HuH-7.5 (cell line): ENCODE measurements at places on chromosomes 5 and 9.

GRCh38 chr5:57627661-57628060 is 145.1 kb upstream of the ACTBL2 start:
- no peak for DNase-seq

DNA sequence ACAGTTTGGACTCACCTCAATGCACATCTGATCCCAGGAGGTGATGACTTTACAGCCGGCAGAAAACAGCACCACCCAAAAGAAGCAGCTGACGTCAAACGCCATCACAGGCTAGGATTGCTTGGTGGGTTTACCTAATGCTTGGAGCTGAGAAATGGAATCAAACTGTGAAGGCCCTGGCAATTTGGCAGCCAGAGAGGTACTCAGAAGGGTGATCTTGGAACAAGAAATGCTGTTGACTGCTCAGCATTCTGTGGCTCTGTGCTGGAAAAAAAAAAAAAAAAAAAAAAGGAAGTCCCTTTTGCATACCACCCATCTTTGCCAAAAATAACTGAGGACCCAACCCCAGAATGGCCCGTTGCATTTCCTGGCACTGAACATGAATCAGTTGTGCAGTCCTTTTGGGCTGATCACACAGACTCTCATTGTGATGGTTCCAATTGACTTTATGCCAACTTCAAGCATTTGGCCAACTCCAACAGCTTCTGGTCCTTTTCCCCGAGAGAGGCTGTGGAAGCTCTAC is at the start of gene CD180:
Gene CD180 (minus strand): TSS at position 263 of the 523 bp plus-strand sequence. CDS start 158 bp downstream, at position 105.
- DNase-seq: no peak

GRCh38 chr5:14913096-14913495 is 41.5 kb upstream of the ANKH start:
- DNase-seq: no peak

DNA sequence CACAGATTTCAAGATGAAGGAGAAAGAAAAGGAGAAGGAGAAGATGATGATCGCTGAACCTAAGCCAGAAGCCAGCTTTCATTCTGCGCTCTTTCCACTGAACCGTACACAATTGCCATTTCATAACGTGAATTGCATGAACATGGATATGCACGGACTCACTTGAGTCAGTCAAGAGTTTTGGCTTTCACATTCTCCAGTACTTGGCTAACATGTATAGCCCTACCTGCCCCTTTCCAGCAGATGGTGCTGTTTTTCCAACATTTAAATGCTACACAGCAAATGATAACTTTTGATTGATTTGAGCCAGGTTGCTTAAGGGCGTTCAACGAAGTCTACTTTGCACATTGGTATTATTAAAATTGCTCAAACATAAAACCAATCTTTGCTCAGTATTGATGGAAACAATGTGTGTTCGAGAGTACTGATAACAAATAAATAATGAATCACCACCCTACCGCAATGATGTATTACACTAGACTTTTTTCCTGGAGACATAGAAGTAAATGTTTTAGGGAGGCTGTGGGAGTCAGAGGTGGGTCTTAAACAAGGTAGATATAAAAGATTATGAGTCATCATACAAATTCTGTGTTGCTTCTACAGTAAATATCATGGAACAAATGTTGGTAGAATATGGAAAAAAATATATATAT is 196.4 kb downstream of the TRPM3 start:
- DNase-seq: peak; percentile 11

DNA sequence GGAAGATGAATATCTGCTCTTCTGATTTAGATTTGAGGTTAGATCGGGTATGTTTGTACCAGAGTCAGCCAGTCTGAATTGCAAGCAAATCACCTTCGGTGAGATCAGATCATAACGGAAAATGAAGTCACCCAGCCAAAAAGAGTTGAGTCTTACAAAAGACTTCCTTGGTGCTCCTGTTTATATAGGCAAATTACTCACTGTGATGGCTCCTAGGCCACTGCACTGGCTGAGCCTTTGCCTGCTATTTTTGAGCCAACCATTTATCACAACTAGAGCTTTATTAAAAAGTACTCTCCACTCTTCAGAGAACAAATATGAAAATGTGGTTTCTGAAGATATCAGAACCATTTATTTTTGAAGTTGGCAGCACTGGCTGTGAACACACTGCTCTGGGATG is 277.7 kb upstream of the PCSK5 start:
- DNase-seq: no peak

DNA sequence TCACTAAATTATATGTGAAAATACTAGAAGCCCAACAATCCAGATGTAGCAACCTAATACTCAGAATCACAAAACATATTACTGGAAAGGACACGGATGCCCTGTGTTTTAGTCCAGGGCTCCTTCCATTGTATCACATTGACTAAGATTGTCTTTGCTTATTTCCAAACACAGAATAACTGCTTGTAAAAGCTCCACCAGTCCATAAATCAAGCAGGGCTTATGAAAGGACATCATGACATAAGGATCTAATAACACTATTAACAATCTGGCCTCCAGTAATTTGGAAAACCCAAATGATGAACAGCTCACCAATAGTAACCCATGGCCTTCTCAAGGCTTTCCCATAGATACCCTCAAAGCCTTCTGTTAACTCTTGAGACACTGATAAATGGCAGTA is 39.8 kb downstream of the WDR41 start:
- no peak for DNase-seq

DNA sequence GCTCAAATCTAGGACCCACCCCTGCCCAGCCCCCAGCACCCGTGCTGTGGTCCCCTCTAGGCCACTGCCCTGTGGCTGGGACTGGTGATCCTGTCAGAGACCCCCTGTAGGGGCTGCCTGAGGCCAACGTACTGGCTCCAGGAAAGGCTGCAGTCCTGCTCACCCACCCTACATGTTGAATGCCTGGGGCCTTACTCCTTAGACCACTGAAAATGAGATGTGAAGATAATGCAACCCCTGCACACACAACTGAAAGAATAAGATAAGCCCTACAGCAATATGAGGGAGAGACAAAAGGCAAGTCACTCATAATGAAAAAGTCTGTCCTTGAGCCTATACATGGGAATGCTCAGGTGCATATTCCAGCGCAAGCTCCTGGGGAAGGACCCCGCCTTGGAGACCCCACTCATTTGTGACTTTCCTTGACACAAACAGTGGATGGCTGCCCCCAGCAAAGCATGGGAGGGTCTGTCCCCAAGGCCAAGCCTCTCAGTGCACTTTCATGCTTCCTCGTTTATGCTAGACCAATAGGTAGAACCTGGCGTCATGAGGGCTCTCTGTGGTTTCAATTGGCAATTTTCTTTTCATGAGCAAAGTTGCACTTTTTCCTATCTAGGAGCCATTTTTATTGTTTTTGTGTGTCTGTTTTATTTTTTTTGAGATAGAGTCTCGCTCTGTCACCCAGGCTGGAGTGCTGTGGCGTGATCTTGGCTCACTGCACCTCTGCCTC is 12.5 kb upstream of the WNK2 start:
- no peak for DNase-seq

GRCh38 chr9:79667120-79667519 is 95.4 kb downstream of the TLE4 start:
- no peak for DNase-seq

- DNase-seq: no peak
Observed at GRCh38 chr5:60675286-60675685, 24.7 kb downstream of the DEPDC1B start.

- DNase-seq: no peak
Observed at GRCh38 chr9:129775448-129775798, 22.6 kb upstream of the PTGES start.

- no peak for DNase-seq
Observed at GRCh38 chr5:52693836-52694235, 93.9 kb upstream of the ITGA1 start.

DNA sequence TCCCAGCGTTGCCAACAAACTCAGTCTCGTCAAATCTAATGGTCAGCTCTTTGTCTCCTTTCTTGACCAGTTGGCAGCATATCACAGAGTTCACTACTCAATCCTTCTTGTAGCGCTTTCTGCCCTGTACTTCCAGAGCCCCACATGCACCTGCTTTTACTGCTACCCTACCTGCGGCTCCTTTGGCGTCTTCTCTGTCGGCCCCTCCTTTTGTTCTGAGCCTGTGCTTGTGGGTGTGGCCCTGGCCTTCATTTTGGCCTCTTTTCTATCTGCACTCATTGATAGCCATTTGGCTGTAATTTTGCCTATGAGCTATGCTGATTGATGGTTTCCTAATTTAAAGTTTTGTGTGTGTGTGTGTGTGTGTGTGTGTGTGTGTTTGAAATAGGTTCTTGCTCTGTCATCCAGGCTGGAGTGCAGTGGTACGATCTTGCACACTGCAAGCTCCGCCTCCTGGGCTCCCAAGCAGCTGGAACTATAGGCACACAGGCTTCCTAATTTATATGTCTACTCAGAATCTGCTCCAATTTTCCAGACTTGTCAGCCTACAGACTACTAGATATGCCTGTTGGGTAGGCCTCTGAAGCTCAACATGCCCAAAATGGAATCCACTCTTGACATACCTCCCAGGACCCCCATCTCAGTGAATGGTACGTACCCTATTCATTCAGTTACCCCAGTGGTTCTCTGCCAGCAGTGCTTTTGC is 32.3 kb downstream of the ARPC5L start:
- DNase-seq: no peak

DNA sequence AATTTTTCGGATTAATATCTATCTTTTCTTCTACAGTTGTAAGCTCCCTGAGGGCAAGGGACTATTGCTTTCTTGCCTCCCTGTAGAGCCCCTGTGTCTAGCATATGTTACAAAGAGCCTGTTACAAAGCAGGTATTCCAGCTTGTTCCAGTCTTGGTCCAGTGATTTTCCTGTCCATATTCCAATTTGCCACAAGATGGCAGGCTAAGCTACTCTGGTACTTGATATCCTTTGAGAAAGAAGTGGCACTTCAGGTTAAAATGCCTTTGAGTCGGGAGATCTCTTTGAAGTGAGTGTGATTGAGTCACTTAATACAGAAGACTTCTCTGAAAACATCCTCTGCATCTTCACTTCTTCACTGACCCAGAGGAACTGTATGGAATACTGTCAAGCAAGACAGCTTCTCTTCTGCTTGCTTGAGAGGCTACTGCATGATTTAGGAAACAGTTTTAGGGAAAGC is 24.5 kb downstream of the CAVIN4 start:
- DNase-seq: no peak

DNA sequence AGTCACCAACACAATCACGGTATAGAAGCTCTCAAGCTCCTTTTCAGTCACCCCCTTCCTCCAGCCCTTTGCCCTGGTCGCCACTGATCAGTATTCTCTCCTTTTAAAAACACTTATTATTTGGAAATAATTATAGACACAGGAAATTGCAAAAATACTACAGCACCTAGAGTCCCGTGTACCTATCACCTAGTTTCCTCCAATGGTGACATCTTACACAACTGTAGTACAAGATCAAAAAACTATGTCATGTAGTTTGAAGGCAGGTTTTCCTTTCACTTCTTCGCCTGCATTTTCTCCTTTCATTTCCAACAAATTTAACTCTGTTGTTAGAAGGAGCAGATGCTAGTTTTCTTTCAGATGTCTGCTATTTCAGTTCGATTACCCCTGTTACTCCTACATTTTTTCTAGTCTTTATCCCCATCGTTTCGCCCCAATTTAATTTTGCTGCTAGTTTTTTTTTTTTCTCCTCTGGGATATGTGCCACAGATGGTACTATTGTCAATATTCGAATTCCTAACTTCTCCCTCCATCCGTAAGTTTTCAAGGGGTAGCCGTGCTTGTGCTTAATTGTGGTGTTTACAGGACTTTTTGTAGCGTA is 612 bp upstream of the ATG10 start:
- peak; percentile 13 for DNase-seq

DNA sequence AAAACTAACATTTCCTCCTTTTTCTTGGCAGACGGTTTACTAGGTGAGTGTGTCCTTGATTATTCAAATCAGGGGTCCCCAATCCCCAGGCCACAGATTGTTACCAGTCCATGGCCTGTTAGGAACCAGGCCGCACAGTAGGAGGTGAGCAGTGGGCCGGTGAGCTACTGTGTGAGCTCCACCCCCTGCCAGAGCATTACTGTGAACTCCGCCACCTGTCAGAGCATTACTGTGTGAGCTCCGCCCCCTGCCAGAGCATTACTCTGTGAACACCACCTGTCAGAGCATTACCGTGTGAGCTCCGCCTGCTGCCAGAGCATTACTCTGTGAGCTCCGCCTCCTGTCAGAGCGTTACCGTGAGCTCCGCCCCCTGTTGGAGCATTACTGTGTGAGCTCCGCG is 14.3 kb upstream of the PDCD6 start:
- no peak for DNase-seq

GRCh38 chr9:113274474-113275156 is 757 bp downstream of the CDC26 start:
- DNase-seq: peak; percentile 34

GRCh38 chr9:89534515-89535287 is 36.8 kb upstream of the SEMA4D start:
- DNase-seq: no peak

- no peak for DNase-seq
Observed at GRCh38 chr9:109974143-109974917, 194.3 kb downstream of the PALM2AKAP2 start.

DNA sequence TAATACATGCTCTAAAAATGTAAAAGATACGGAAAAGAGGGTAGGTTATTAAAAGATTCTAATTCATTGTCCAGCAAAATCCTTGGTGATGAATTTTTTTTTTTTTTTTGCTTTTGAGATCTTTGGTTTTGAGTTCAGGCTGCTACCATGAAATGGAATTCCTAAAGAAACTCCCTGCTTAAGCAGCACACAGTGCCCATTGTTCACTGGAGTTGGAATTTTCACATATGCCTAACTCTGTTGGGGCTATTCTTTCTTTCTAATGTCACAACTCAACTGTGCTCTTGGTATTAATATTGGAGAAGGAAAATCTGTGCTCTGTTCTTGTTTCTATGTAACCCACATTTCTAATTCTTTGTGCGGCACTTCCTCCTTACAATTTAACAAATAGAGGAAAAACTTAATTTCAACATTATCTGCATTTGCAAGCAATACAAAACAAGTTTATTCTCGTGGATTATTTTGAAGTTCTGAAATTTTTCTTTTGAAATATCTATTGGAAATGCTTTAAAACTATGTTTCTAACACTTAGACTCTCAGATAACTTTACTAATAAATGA is 21.6 kb downstream of the MATR3 start:
- DNase-seq: no peak

GRCh38 chr9:17509151-17509550 is 69.7 kb upstream of the SH3GL2 start:
- DNase-seq: no peak

DNA sequence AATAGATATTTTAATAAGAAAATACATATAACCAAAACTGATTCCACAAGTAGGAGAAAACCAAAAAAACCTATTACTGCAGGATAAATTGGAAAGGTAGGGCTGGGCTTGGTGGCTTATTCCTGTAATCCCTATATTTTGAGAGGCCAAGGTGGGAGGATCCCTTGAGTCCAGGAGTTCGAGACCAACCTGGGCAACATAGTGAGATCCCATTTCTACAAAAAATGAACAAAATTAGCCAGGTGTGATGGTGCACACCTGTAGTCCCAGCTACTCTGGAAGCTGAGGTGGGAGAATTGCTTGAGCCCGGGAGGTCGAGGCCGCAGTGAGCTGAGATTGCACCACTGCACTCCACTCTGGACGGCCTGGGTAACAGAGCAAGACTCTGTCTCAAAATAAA is 189.2 kb upstream of the IER5L start:
- no peak for DNase-seq
